ENCODE measurements at places on chromosomes 4 and X.

DNA sequence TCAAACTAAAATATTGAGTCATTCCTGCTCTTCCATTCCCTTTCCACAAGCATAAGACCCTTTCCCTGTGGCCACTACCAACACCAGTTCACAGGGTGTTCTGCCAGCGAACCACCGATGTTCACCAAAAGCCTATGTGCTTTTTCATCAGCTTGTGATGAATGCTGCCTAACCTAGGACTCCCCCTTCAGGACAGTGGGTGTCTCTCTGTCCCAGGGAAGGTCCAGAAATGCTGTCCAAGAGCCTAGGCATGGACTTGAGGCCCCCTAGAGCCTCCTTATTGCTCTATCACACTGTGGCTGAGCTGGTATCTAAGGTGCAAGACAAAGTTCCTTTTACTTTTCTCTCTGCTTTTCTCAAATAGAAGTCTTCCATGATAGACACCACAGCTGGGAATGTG is 1015.6 kb downstream of the PCDH19 start:
- DNase-seq = no peak

GRCh38 chr4:125620066-125620860 is 305.5 kb downstream of the FAT4 start:
- DNase-seq = peak; percentile 6

- no peak for DNase-seq
These were observed 37.8 kb upstream of the CDS1 start for GRCh38 chr4:84545093-84545492.

DNA sequence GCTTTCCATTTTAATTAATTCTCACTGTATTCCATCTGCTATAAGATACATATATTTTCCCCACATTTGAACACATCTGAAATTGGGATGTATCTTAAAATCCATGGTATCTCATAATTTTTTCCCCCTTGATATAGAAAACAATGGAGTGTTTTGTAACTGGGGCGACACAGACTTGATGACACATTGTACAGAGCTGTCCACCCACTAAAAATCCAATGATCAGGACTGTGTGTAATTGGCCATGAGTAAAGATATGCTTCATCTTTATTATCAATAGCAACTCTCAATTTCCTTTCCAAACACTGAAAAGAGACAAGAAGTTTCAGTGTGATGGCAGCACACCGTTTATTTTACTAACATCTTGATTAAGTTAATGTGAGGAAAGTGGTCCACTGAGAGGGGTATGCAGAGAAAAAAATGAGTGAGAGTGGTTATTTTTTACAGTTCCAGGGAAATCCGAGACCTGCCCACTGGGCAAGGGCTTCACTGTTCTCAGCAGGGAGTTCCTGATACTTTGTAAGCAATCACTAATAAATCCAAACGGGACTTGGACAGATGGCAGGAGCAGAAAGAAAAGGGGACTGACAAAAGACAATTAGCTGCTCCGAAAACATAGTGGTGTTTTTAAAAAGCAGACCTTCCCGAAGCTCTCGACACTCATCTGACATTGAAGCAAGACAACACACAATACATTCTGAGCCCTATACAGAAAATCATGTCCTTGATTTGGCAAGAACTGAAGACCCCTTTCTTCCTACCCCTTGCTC is 149.4 kb downstream of the TSPAN5 start:
- no peak for DNase-seq

- no peak for DNase-seq
These were observed 182.7 kb downstream of the KDR start for GRCh38 chr4:54942721-54943120.

- DNase-seq = peak; percentile 72
These were observed 508.6 kb upstream of the EPHA5 start for GRCh38 chr4:66178906-66179305.

- DNase-seq = no peak
These were observed 73.1 kb upstream of the BMP2K start for GRCh38 chr4:78703079-78703478.

- no peak for DNase-seq
These were observed 7.0 kb downstream of the SFRP2 start for GRCh38 chr4:153781717-153782416.

Measured in EL (cell line).